Spleen (tissue), 13 donors: ENCODE measurements at places on chromosomes 5 and 9.

- DNase-seq: no peak
Observed at GRCh38 chr5:74127381-74128320, 501.7 kb downstream of the ARHGEF28 start.

- DNase-seq: no peak
Observed at GRCh38 chr9:34372467-34373011, 4.2 kb downstream of the MYORG start.

GRCh38 chr9:87796196-87796595, 70.3 kb downstream of the CTSL start:
- DNase-seq: no peak

DNA sequence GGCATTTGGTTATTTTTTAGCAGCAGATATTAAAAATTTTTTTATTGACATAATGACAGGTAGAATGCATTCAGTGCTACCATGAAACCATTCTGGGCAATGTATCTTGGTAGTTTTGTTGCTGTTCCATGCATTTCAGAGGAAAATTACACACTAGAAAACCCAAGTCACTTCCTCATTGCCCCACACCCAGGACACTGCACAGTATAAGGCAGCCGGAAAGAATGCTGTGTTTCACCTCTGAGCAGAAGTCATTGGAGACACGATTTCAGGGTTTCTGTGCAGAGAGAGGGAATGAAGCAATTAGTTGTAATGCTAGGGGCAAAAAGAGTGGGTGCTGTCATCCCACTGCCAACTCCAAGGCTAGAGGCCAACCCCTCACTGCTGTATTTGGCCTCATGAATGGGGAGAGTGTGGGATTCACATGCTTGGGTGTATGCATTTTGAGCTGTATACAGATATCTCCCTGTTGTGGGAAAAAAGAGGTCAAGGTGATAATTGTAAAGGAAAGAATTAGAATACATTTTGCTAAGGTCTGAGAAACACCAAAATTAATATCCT, 290.5 kb downstream of the BNC2 start:
- DNase-seq: no peak

DNA sequence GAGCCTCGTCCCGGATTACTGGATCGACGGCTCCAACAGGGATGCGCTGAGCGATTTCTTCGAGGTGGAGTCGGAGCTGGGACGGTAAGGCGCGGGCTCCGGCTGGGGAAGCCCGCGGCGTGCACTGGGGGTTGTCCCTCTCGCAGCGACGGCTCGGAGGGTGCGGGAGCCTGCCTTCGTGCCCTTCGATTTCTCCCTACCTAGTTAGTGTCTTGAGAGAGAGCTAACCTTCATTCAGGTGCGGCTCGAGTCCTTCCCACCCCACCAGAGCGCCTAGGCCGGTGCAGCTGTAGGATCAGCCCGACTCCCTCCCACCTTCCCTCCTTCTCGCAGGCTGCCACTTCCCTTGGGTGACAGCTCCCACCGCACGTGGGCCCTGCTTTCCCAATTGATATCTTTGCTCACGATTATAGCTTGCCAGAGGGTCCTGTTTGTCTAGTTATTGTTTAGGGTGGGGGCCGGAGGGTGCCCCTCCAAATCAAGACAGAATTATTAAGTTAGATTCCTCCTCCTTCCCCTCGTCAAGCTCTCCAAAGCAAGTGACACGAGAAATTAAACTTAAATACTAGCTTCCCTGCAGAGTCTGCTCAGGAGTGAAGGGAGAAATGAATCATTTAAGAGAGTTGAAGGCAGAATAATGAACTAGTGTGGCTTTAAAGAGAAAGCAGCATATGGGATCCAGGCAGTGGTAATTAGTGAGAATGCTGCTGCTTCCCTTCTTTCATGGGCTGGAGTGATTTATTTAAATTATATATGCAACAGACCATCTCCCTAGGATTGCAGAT, 569 bp downstream of the CAMK4 start:
- DNase-seq: no peak
